Stimulated activated CD4-positive, alpha-beta T cell treated with anti-CD3 and anti-CD28 coated beads, TNF-alpha, amount 100 ng/mL, for 24 hours (primary cell): ENCODE measurements at places on chromosomes 6 and 20.

GRCh38 chr20:25032065-25032477 is 25.9 kb downstream of the ACSS1 start:
- DNase-seq = no peak

DNA sequence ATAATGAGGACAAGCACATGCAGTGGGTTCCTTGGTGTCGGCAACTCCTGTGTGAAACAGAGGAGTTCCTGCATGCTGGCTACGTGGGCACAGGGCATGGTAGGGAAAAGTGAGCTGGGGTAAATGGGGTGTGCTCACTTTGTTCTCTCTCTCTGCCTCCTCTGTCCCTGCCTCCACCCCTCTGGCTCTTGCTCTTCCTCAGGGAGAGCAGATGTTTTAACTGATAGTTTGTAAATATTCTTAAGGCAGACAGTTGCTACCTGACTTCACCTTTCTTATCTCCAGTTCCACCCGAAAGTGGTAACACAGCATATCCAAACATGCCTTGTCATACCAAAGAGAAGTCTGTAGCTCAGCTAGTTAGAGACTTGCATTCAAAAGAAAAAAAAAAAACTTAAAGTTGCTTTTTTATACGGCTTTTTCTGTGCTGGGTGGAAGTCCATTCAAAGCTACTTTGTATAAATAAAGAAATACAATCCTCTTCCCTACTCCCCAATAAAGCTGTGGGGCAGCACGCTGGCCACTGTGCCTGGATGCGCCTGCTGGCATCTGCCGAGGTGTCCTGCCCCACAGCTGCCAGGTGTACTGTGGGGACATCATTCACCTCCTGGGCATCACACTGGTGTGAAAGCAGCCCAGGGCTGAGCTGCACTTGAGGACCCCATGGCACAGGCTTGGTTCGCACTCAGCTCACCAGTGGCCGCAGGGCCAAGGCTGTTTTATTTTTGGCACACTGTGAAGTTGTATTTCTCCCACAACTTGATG is 93.6 kb downstream of the FOXC1 start:
- DNase-seq = no peak

DNA sequence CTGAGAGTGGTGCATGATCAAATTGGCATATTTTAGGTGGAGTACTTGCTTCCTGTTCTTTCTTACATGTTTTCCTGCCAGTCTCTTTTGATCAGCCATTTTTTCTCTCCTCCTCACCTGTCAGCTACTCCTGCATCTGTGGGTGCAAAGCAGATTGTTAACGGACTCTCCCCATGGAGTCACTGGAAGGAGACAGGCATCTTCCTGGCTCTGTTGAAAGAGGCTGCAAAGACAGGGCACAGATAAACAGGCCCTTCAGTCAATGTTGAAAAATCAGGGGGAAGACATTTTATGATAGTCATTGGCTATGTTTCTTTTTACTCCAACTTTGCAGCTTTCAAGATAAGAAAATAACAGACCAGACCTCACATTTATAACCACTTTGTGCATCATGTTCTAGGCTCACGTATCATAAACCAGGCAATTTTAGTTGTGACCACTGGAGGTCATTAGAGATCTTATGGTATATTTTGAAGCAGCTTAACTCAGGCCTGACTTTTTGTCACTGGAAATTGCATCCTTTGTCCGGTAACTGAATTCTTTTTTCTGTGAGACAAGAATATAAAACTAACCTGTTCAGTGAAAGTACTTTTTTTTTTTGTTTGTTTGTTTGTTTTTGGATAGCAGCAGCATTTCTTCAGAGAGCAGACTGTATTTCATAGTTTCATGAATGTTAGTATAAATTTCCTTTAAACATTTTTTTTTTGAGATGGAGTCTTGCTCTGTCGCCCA is 20.1 kb downstream of the ECT2L start:
- DNase-seq = no peak

DNA sequence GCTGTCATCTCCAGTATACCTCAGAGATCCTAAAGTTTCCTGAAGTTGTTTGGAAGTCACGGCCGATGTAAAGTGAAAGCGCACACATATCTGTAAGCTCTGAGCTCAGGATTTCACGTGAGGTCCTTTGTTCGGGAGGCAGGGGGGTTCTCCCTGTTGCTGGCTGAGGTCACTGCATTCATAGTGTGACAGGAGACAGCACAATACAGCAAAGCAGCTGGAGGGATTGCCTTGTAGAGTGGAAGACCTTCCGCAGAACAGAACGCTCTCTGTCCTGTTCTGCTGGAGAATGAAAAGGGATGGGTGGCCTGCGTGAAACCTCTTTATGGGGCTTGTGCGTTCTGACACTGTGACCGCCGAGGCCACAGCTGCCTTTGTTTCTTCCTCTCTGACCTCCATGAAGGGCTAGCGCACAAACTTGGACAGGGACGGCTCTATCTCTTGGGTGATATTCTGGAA is 13.4 kb upstream of the SERPINB1 start:
- DNase-seq = no peak

- no peak for DNase-seq
Observed at GRCh38 chr6:169044381-169045230, 209.0 kb downstream of the THBS2 start.

- DNase-seq = no peak
Observed at GRCh38 chr6:24961852-24962251, 26.1 kb upstream of the RIPOR2 start.

GRCh38 chr6:149224399-149224798 is 93.1 kb upstream of the TAB2 start:
- DNase-seq = no peak

GRCh38 chr6:44169154-44169553 is 10.5 kb downstream of the CAPN11 start:
- no peak for DNase-seq

DNA sequence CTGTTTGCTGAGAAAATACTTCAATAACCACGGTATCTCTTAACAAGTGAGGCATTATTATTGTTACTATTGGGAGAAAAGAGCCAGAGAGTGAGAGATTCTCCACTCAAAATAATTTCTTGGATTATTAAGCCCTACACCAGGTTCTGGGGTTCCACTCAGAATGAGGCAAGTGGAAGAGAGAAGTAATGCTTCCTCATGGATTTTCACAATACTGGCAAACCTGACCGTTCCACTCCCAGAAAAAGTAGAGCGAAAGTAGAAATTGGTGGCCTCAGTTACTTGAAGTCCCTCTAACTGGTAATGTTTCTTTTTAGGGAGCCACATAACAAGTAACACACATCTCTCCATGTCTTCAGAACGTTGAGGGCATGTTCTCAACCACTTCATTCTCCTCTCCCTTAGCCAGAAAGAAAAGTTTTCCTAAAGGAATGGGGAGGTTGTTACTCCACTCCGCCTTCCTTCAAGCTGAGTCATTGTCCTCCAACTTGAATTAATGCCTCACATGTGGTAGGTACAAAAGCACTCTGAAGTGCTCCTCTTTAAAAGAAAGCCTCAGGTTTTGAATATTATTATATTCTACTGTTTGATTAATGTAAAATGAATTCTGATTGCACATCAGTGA is 1.9 kb downstream of the BAG2 start:
- DNase-seq = no peak

DNA sequence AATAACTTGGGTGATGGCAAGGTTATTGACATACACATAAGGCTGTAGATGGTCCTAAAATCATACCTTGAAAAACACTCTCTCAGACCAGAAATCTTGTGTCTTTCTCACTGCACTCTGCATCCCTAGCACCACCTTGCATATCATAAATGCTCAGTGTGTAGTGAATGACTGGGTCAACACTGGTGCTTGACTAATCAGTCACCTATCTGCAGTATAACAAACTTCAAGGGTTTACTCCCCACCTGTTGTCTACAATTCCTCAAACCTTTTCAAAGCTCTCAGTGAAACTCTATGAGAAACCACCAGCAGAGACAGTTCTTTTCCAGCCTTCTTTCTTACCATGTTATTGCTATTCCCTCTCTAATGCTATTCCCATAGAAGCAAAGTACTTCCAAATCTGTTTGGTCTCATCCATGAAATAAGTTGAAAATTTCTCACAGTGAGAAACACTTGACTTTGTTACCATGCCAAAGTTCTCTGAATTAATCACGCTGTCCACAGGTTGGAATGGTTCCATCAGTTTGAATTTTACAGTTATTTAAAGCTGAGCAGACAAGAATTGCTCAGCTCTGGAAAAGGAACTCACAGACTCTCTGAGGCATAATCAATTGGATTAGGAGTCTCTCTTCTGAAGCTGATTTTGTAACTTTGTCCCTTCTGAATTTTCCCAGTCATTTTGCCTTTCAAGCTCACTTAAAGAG is 104.8 kb upstream of the EYA4 start:
- DNase-seq = no peak

GRCh38 chr6:55776113-55776512 is 99.3 kb downstream of the BMP5 start:
- DNase-seq = no peak

GRCh38 chr6:1228754-1229191 is 83.1 kb upstream of the FOXQ1 start:
- DNase-seq = no peak

- DNase-seq = no peak
Observed at GRCh38 chr6:18350271-18350670, 36.9 kb upstream of the RNF144B start.

GRCh38 chr6:26312096-26312463 is 52.9 kb upstream of the BTN3A2 start:
- DNase-seq = no peak

DNA sequence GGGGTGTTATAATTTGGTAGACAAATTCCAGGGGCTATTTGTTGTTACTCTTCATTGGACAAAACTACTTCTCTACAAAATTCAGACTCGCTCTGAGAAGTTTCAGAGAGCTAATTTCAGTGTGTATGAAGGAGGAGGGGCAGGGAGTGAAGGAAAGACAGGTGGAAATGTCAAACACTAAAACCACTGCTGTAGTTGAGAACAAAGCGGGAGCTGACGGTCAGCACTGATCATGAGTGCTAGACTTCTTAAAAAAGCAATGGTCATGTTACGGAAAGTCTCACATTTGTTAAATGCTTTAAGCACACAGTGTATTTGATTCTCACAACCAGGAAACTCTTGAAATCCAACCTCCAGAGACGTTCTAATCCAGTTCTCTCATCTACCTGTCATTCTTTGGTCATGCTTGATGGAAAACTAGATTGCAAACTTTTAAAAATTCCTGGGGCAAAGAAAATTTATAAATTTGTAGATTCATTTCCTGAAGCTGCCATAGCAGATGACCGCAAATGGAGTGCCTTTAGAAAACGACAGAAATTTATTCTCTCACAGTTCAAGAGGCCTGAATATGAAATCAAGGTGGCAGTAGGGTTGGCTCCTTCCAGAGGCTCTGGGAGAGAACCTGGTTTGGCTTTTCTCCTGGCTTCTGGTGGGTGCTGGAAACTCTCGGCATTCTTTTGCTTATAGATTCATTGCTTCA is 100.7 kb upstream of the CARMIL1 start:
- no peak for DNase-seq

GRCh38 chr6:17847203-17847760 is 140.2 kb downstream of the KIF13A start:
- no peak for DNase-seq

DNA sequence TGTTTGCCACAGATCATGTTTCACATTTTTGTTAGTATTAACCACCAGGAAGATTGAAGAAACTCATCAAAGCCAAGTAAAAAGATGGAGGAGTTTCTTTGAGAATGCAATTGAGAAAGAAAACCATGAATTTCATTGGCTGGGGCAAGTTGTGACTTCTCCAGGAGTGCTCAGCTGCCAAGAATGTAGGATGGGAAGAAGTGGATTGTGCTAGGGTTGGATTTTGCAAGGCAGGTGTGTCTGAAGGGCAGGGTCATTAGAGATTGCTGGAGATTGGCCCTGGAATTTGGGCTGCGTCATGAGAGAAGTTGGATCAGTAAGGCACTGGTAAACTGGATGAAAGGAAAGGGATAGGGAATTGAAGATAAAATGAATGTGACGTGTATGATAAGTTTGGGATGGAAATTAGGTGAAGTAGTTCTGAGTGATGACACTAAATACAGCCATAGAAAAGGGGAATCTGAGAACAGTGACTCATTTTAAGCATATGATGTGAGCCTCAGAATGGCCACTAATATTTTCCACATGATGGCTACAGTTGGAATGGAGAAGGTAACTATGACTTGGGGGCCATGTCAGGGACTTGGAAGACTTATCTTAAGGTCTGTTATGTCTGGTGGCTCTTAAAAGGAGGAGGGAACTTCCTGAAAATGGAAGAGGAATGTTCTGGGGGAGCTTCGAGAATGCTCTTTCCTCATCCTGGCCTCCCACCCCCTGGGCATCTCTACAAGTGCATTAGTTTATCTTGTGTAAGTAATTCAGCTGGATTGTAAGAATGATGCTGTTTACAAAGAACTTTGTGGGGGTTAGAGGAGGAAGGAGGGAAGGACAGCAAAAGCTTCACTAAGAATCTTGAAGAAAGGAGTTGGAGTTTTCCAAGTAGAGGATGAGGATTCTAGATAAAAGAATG is 27.8 kb upstream of the ERVFRD-1 start:
- DNase-seq = no peak

- DNase-seq = no peak
Observed at GRCh38 chr6:27830212-27830599, 82.0 kb downstream of the OR2B2 start.

GRCh38 chr6:34350137-34350933 is 42.1 kb downstream of the NUDT3 start:
- no peak for DNase-seq
